Trophoblast cell (in vitro differentiated cells and primary cell): ENCODE measurements at places on chromosomes 11 and 22.
A peak's percentile ranks its signal among the peaks of the same experiment; 100 is the strongest.

DNA sequence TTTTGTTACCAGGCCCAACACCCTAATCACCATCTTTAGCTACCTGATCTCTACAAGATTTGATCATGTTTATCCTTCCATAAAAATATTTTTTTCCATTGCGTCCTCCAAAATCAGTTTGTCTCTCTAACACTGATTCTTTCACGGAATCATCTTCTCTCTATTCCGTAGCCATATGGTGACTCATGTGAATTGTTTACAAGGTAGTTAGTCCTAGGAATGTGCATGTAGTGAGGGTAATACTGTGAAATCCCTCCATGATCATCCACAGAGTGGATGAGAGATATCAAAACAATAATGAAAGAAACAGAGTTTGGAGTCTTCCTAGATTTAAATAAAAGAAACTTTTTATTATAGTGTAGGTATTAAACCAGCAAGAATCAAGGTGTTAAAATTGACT, 230.2 kb downstream of the METTL15 start:
- DNase-seq, result peak; percentile 46

- peak; percentile 36 for DNase-seq
Measured at GRCh38 chr11:128715691-128716561, 22.1 kb downstream of the FLI1 start.

GRCh38 chr11:131423688-131424087, 53.3 kb downstream of the NTM start:
- peak; percentile 98 for DNase-seq

DNA sequence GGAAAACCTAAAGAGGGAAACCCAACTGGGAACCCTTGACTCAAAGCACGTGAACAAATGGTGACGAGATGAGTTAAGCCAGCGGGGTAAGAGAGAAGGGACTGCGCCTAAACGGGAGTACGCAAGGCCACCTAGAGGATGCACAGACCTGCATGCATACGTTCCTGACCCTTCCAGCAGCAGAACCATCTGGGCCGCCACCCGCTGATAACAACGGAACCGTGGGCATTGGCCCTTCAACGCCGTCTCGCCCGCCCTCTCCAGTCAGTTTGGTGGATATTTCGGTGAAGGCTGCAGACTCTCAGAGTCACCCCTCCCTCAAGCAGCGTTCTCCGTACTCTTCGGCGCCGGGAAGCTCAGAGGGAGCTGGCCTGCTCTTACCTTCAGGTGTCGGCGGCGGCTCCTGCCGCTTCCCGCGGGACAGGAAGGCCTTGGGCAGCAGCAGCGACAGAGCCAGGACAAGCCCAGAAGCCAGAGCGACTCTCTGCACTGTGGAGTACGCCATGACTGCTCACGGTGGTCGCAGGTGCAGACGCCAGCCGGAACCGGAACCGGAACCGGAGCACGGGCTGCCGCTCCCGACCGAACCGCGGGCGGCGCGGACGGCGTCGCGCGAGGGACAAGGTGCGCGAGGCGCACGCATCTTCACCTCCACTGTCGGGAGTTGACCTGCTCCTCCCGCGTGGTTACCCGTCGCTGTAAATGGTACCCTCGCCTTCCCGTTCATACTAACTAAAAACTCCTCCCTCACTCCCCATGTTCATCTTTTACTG, at the start of gene RIC3:
RIC3 (minus strand) TSS at position 541 of the 773 bp plus-strand sequence; CDS start at position 505, 36 bp downstream.
- peak; percentile 4 for DNase-seq

DNA sequence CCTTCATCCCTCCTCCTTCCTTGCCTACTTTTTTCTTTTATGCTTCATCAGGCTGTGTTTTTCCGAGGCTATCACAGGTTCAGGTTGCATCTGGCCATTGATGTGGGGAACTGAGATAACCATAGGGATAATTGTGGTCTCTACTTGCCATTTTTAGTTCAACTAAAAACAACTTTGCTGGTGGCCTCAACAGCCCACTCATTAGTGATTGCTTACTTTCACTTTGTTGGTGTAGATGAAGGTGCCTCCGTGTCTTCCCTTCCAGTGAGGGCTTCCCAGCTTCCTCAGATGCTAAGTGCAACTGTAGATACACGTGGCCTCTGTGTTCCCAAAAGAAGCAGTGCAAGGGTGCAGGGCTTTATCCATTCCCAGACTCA, 35.0 kb downstream of the KCNJ1 start:
- DNase-seq, result no peak

- peak; percentile 60 for DNase-seq
Measured at GRCh38 chr11:116773203-116774097, 663 bp upstream of the BUD13 start.

DNA sequence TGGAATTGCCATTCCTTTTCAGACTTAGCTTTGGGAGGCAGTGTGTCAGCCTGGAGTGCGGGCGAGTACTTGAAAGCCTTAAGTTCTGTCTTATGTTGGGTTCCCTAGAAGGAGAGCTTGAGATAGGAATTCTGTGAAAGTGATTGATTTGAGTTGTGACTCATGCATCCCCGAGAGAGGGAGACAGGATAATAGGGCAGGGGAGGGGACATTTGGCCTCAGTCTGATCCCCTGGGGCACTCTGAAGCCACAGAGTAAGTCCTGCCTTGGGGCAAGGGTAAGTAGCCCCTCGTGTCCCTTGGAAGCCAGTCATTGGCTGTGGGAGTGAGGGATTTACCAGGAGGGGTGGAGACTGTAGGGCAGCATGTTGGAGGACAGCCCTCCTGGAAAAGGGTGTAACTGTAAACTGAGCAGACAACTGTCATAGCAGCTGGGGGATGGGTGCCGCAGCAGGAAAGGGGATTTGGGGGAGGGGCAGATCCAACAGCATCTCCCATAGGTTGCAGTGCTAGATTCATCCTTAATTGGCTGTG, 44.0 kb downstream of the KIAA1671 start:
- no peak for DNase-seq

DNA sequence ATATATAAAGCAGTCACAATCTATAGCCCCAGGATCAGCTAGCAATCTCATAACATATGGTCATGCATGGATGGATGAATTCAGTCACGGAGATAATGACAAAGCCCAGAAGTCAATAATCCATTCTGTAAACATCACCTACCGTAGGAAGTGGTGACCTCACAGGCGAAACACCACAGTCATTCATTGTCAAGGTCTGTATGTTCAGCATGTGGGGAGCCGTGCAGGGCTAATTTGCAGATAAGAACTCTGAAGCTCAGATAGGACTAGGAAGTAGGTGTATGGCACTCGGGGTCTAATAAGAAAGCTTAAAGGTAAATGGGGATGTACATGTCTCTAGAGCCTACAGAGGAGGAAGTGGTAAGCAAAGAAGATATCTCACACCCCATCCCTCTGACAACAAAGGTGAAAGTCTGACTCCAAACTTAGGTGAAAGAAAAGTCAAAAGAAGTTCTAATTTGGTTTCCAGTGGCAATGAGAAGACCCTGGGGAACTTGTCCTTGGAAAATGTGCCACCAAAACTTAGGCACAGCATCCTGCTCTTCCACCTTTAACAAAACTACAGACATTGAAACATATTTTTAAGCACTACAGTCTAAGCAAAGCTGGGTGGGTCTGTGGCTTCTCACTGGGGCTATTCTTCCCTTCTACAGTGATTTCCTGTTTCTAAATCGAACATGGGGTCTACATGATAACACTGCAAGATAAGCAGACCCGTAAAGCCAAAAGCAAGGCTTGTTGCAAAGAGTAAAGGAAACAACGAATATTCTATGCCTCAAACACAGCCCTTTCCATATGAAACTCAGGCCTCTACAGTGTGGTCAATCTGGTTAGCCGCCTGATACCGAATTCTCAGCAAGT, 5.2 kb downstream of the CRTAM start:
- no peak for DNase-seq

GRCh38 chr11:21121991-21122390, 452.6 kb downstream of the NELL1 start:
- no peak for DNase-seq

- no peak for DNase-seq
Measured at GRCh38 chr11:61609000-61609979, 28.4 kb upstream of the SYT7 start.

GRCh38 chr11:35954205-35954604, 10.3 kb downstream of the LDLRAD3 start:
- no peak for DNase-seq
